ENCODE measurements at places on chromosomes 3 and 15.

DNA sequence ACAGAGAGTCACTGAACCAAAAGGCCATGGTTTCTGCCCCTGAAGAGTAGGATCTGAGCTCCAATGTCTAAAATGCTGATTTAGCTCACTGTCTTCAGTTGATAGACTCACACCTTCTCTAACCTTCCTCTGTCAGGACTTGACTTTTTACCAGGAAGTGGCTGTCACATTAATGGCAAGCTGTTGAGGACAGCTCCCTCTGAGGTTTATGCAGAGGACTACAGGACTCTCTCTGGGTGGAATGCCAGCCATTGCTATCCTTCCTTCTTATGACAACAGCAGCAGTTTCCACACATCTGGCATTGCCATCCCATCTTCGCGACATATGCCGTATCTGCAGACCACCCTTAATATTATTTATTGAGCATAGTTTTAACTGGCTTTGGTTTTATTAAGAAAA is 103.8 kb upstream of the PRICKLE2 start:
- no peak for DNase-seq

DNA sequence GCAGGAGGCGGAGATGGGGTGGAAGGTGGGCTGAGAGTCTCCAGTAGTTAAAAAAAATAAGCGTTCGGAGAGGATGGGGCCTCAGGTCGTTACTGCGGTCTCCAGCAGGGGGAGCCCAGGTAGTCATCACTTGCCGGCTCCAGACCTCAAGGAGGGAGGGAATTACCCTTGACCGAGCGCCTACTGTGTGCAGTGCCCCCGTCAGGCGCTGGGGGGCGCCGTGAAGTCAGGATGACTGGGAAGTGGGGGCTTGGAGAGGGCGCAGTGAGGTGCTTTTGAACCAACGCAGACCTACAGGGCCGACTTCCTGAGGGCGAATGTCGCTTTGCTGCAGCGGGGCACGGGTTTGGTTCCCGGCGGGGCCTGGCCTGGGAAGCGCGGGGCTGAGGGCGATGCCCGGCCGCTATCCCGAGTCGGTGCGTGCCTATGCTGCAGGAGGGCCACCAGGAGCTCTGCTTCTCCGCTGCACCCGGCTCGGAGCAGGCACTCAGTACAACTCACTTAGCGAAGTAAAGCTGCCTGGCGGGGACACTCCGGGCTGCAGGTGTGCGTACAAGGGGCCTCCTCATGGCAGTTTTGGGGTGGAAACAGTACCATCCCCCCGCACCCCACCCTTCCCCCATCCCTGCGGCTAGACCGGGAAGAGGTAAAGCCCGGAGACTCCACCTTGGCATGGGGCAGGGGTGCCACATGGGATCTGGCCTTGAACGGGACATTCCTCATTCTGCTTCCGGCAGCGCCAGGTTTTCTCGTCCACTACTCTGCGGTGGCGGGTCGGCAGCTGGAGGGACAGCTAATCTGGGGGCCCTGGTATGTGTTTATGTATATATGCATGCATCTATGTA is 79.8 kb downstream of the RHCG start:
- peak; percentile 66 for DNase-seq

GRCh38 chr15:41860049-41860828 is 21.6 kb downstream of the PLA2G4B start:
- DNase-seq: no peak

- DNase-seq: no peak
These were observed 7.4 kb upstream of the ZNF501 start for GRCh38 chr3:44722103-44722401.

- DNase-seq: no peak
These were observed 131.8 kb upstream of the SLC7A14 start for GRCh38 chr3:170717410-170718402.

GRCh38 chr15:33934921-33935320 is 33.4 kb upstream of the CHRM5 start:
- no peak for DNase-seq

DNA sequence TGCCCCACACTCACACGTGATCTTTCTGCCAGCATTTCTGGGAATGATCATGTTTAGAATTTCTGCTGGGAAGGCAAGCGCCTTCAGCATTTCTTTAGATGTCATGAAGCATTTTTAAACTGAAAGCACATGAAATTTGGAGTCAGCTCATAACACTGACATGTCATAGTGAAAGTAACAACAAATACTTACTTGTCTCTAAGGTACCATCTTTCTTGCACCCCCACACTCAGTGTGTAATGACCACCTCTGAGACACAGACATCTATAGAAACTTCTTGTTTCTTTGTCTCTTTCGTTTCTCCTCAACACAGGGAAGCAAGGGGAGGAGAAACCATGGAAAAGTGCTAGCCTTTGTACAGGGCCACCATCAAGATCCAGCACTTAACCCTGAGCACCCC is 171.7 kb downstream of the RORA start:
- DNase-seq: no peak

GRCh38 chr15:48182749-48183148 is 4.7 kb upstream of the MYEF2 start:
- DNase-seq: no peak

- no peak for DNase-seq
These were observed 24.1 kb downstream of the CX3CR1 start for GRCh38 chr3:39255503-39256325.

- DNase-seq: no peak
These were observed 58.5 kb upstream of the UTS2B start for GRCh38 chr3:191388823-191389222.

DNA sequence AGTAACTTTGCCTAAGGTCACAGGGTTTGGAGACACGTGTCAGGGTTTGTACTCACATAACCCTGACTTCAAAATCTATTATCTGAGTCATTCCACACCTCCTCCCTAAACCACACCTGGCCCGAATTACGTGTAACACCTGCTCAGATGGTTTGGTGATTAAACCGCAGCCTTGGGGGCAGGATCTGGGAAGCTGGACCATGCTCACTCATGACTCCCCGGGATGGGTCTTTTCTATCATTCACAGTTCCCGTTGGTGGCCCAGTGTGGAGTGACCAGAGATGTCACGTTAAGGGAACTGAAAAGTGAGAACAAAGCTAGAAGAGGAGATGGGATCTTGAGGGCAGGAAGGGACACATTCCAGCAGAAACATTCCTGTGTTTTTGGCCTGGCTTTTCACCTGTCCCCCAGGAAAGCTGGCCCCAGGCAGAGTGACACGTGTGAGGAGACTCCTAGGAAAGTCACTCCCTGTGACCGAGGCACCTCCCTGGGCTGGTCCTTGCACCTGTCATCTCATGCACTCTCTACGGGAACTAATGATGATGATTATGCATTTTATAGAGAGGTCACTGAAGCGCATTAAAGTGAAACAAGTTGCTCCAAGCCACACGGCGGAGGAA is 75.4 kb upstream of the POMGNT2 start:
- DNase-seq: no peak

DNA sequence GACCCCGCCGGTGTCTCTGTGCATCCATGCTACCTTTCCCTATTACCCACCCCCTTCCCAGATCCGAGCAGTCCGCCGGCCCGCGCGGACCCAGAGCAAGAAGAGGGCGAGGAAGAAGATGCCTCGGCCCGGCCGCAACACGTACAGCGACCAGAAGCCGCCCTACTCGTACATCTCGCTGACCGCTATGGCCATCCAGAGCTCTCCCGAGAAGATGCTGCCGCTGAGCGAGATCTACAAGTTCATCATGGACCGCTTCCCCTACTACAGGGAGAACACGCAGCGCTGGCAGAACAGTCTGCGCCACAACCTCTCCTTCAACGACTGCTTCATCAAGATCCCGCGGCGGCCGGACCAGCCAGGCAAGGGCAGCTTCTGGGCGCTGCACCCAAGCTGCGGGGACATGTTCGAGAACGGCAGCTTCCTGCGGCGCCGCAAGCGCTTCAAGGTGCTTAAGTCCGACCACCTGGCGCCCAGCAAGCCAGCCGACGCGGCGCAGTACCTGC is 788 bp downstream of the FOXB1 start:
- DNase-seq: peak; percentile 7

GRCh38 chr3:131772269-131773026 is 262.4 kb downstream of the CPNE4 start:
- DNase-seq: no peak

DNA sequence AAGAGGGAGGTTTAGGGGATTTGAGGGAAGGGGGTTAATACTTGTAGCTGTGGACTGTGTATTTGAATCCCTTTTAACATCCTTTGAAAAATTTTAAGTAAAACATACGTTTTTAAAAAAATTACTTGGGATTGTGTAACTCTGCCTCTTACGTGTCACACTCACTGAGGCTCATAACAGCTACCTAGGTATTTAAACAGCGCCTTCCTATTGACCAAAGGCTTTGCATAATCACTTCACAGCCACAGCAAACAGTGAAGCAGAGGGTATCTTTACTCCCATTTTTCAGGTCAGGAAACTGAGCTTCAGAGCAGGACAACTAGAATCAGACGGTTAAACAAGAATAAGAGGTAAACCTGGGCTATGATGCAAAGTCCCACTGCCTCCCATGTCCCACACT is 95.9 kb downstream of the TLE3 start:
- DNase-seq: no peak

DNA sequence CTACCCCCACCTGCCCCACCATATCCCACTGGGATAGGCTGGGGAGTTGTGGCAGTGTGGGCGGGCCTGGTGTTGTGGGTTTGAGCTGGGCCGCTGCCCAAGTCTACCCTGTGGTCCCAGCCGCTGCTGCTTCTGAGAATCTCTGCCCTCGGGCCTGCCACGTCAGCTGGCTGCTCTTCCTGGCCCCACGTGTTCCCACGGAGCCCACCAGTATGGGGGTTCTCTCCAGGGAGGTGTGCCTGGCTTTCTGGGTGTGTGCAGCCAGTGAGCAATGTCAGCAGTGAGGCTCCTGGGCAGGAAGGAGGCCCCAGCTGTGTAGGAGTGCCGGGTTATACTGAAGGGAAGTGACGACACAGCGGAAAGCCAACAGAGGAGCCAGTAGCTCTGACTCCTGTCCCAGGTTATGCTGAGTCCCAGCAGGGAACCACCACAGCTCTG is 10.5 kb downstream of the GNAI2 start:
- DNase-seq: peak; percentile 91

DNA sequence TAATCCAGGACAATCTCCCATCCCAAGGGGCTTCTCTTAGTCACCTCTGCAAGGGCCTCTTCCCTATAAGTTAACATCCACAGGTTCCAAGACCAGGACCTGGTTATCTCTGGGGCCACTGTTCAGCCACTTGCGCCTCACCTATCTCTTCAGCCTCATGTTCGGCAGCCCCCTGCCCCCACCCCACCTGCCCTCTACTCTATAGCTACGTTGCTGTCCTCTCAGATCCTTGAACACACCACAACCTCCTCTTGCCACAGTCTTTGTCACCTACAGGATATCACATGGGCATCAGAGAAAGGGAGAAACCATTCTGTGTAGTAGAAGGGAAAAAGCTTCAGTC is 33.9 kb downstream of the SLC41A3 start:
- peak; percentile 14 for DNase-seq

DNA sequence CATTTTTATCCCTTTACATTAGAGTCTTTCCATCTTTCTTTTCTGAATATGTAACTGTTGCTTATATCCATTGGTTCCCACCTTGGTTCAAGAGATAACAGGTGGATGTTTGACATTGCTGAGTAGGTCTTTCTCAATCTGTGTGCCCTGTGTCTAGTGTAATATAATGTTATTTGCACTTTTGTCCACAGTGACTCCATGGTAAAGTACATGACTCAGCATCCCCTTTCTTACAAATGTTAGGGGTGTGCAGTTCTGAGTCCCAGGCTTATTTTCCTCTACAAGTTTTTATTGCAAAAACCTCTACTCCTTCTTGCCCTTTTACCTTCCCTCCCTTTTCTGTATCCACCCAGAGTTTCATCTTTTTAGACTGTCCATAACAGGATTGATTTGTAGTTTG is 116.5 kb downstream of the RSRC1 start:
- DNase-seq: no peak

- DNase-seq: peak; percentile 96
These were observed at the start of gene GMPPB for GRCh38 chr3:49723628-49724551. TSS of gene GMPPB (minus strand) at chr3:49723951. CDS start at chr3:49723726, 225 bp downstream.

DNA sequence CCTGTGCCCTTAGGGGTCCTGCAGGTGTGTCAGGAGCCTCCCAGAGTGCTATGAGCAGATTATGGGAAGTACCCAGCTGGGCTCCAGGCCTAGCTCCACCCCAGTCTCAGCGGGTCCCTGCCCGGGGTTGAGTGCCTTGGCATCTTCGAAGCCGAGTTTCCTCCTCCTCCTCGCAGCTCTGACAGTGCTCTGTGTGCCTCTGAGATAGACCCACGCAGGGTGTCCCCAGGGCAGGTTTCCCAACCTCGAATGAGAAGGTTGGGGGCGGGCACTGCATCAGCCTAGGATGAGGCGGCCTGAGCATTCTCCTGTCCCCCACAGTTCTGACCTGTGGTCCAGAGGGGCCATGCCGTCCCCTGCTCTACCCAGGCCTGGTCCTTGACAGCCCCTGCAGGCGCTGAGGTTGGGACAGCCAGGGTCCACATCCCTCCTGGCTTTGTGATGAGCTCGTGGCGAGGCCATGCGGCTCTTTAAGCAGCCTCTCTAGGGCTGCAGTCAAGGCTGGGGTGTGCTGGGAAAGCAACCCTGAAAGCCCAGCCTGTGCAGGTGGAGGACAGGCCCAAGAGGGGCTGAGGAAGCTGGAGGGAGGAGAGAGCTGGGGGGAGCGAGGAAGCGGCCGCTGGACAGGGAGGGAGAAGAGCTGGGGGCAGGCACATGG is 20.2 kb upstream of the SKOR1 start:
- DNase-seq: no peak

- DNase-seq: no peak
These were observed 169.1 kb downstream of the ULK4 start for GRCh38 chr3:41792806-41793205.

- DNase-seq: no peak
These were observed 13.7 kb downstream of the NR2F2 start for GRCh38 chr15:96344060-96344705.

DNA sequence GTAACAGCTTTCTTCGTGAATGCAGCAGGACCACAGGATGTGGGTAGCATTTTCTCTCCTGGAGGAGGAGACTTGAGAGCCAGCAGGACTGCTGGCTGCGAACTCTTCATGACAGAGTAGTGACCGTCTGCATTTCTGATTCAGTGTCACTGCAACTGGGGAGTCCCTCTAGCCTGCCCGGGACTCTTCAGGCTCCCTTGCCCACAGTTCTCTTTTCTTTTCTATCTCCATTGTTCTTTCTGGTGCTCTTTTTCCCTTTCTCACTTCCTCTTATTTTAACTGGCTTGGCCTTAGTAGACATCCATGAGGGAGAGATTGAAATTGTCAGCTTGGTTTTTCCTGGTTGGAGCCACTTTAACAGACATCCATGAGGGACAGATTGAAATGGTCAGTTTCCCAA is 49.9 kb upstream of the P2RY1 start:
- no peak for DNase-seq

GRCh38 chr15:85137489-85138168 is 156.0 kb downstream of the PDE8A start:
- DNase-seq: no peak

DNA sequence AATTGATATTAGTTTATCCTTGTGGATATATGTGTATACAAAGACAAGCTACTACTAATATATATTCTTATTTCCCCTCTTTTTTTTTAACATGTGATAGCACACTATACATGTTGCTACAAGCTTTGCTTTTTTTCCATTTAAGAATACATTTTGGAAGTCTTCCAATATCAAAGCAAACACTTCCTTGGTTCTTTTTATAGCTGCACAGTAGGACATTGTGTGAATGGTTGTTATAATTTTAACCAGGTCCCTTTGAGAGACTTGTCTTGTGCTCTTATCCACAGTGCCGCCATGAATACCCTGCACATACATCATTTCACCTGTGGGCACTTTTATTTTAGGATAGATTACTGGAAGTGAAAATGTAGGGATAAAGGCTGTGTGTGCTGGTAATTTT is 88.7 kb downstream of the CACNA2D3 start:
- no peak for DNase-seq

- DNase-seq: no peak
These were observed 84.5 kb upstream of the NTRK3 start for GRCh38 chr15:88341006-88341405.
